ENCODE measurements at places on chromosomes 13 and 19.

GRCh38 chr19:305240-306150, 14.3 kb upstream of the PLPP2 start:
- no peak for DNase-seq

DNA sequence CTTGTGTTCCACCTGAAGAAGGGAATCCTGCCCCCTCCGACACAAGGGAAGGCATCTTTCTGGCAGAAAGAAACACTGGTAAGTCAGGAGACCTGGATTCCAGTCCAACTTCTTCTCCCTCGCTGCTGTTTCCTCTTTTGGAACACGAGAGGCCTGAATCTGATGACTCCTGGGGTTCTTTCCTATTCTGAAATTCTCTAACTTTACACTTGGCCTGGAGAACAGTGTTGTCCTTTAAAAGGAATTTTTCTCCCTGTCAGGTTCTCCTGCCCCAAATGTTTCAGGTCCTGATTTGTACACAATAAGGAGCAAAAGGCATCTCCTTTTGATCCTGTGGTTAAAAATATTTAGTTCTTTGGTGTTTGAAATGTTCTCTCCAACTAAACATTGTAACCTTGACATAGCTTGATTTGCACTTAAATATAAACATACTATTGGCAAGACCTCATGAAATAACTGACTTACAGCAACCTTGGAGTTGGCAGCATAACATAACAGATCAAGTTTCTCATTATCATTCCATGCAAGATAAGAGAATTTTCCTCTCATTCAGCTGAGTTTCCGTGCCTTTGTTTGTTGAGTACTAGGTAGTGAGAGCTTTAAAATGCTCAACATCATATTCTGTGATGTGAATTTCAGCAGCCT, 244.8 kb downstream of the COG6 start:
- no peak for DNase-seq

DNA sequence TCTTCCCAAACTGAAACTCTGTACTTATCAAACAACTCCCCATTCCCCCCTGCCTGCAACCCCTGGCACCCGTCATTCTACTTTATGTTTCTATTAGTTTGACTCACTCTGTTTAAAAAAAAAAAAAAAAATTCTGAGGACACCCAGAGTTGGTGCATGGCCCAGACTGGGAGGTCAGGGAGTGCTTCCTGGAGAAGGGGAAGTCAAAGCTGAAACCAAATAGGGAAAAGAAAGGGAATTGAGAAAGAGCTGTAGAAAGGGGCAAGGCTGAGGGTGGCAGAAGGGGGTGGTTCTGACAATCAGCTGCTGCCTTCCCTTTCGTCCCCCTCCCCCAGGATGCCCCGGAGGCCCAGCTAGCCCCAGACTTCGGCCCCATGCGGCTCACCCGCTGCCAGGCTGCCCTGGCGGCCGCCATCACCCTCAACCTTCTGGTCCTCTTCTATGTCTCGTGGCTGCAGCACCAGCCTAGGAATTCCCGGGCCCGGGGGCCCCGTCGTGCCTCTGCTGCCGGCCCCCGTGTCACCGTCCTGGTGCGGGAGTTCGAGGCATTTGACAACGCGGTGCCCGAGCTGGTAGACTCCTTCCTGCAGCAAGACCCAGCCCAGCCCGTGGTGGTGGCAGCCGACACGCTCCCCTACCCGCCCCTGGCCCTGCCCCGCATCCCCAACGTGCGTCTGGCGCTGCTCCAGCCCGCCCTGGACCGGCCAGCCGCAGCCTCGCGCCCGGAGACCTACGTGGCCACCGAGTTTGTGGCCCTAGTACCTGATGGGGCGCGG, 9.0 kb upstream of the STRN4 start:
- DNase-seq: no peak

- DNase-seq: no peak
These were observed 934.9 kb downstream of the SLITRK6 start for GRCh38 chr13:84864341-84864740.
